ENCODE measurements at places on chromosomes 4 and X.
A peak's percentile ranks its signal among the peaks of the same experiment; 100 is the strongest.

GRCh38 chr4:7742807-7743280, 196.8 kb downstream of the AFAP1 start:
- no peak for DNase-seq

- peak; percentile 60 for DNase-seq
These were observed 358.9 kb downstream of the FBXO8 start for GRCh38 chr4:173924561-173924960.

DNA sequence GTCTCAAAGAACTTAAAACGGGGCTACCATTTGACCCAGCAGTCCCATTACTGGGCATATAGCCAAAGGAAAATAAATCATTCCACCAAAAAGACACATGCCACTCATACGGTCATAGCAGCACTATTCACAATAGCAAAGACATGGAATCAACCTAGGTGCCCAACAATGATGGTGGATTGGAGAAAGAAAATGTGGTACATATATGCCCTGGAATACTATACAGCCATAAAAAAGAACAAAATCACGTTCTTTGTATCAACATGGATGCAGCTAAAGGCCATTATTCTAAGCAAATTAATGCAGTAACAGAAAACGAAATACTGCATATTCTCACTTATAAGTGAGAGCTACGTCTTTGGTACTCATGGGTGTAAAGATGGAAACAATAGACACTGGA, 138.1 kb upstream of the NEIL3 start:
- no peak for DNase-seq

GRCh38 chr4:155809835-155810234, 51.0 kb downstream of the GUCY1B1 start:
- peak; percentile 53 for DNase-seq
